ENCODE measurements at places on chromosomes 1 and 21.

DNA sequence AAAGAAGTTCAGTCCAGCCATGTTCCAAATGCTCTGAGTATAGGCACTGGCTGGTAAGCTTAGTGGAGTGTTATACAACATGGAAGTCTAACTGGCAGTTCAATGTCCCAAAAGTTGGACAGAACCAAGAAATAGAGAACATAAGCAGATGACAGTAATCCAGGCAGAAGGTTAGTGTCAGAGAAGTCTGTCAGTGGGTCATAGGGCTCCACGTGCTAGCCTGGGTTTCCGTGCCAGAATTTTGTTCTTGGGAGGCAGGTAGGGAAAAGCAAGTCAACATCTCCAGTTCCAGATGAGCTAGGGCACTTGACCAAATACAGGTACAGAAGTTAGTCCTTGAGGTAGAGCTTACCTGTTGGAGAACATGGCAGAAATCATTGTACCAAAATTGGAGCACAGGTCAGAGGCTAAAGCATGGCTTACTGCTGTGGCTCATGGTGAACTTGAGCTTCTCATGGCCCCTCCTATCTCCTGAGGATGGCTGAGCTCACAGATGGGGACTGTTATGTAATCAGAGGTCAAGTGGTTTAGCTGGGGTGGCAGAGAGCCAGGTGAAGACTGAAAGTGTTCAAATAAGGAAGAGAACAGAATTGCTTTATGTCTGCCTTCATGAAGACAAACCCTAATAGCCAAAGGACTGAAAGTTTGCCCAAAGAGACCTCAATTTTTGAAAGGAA lies 170.8 kb downstream of the NFIA start:
- DNase-seq: no peak

DNA sequence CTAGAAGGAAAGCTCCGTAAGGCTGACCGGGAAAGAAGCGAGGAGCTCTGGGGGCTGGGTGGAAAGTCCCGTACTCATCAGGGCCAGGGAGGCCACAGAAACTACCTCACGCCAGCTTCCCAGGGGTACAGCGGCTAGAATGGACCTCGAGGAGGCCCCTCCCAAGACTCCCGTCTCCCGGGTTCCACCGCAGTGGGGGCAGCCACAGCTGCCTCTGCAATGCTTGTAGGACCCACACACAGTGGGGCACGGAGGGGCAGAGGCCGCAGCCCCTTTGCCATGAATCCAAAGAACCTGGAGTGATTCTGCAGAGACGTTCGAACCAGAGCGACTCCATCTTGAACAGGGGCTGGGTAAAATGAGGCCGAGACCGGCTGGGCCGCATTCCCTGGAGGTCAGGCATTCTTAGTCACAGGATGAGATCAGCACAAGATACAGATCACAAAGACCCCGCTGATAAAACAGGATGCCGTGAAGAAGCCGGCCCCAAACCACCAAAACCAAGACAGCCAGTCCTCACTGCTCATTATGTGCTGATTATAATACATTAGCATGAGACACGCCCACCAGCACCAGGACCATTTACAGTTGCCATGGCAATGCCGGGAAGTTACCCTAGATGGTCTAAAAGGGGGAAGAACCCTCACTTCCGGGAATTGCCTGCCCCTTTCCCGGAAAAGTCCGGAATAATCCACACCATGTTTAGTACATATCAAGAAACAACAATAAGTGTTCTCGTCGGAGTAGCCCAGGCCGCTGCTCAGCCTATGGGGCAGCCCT lies 1.6 kb upstream of the ANKRD65 start:
- DNase-seq: no peak

- no peak for DNase-seq
These were observed 7.1 kb downstream of the HPCA start for GRCh38 chr1:32893198-32894018.

- DNase-seq: no peak
These were observed 1.0 kb upstream of the GALNT2 start for GRCh38 chr1:230066031-230066430.

DNA sequence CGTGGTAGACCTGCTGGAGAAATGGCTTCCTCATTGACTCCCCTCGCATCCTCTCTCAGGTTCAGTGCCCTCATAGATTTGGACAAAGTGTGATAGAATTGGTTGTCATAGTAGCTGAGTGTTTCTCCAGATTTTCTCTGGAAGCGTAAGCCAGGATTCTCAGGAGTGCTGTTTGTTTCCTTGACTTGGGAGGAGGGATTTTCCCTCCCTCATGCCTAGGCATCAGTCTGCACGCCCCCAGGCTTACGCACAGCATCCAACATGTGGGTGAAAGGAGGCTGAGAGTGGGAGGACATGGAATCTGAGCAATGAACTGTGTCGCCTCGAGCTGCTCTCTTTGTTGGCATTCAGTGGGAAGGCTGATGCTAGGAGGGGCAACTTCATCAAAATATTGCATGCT lies 503.5 kb downstream of the LTN1 start:
- DNase-seq: no peak

GRCh38 chr1:53160924-53161378 lies 18.5 kb upstream of the SLC1A7 start:
- no peak for DNase-seq

- no peak for DNase-seq
These were observed 1.2 kb upstream of the NEGR1 start for GRCh38 chr1:72283307-72284083.

- DNase-seq: no peak
These were observed 37.4 kb downstream of the VANGL1 start for GRCh38 chr1:115679141-115679611.

- no peak for DNase-seq
These were observed 8.7 kb upstream of the KCNK1 start for GRCh38 chr1:233605205-233605604.

DNA sequence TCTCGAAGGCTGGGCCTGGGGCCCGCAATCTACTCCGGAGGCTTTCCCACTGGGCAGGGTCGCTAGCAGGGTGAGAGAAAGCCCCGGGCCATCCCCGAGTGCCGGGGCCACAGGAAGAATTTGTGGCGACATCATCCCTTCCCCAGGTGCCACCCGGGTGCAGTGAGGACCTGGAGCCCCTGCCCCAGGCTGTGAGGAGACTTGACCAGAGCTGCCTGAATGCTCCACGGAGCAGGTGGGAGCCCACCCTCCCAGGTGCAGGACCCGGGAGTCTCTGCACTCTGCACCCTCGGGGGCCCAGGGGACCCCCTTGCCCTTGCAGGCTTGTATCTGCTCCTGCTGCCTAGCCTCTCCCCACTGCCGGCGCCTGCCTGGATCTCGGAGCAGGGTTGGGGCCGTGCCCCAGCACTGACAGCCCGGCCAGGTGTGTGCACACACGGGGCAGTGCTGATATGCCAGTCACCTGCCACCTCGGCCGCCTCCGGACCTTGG lies 67.5 kb upstream of the RGS7 start:
- DNase-seq: no peak

GRCh38 chr1:31510853-31511789 lies 65.2 kb upstream of the TINAGL1 start:
- no peak for DNase-seq

- DNase-seq: no peak
These were observed 8.8 kb downstream of the ATP5IF1 start for GRCh38 chr1:28244549-28245251.

DNA sequence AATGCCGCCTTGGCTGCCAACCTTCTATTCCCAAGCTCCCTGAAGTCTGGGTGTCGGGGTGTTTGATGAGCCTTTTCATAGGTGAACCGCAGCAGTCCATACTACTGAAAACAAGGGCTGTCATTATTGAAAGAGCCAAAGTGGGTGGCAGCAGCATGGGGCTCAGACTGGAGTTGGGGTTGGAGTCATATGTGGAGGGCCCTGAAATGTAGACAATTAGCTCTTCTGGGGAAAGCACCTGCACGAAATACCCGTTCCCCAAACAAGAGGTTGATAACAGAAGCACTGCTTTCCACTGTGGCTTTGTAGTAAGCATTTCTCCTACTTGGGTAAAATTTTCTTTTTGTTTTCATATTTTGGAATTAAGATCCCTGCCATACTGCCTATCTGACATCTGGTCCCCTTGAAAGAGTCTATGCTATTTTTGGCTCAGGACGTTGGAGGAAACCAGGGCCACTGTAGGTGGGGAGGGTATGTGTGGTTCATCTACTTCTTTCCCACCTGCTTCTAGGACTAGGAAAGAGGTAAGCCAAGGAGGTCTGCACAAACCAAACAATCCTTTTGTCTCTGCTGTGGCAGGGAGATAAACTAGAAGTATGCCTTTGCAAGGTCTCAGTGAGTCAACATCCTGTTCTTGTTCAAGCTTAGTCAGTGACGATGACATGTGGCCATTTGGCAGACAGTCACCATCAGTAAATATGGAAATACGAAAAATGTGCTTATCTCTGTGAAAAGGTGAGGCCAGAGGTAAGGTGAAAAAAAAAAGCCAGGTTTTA lies 197.0 kb upstream of the UBE2U start:
- no peak for DNase-seq

Measured in stimulated activated CD8-positive, alpha-beta memory T cell treated with anti-CD3 and anti-CD28 coated beads, Interleukin-12 subunit alpha, Interleukin-12 subunit beta, amount 100 ng/mL, for 1 hour (primary cell).